HFF-Myc (cell line): ENCODE measurements at places on chromosomes 7 and 10.
A peak's percentile ranks its signal among the peaks of the same experiment; 100 is the strongest.

GRCh38 chr10:104334965-104335650 lies 3.2 kb downstream of the ITPRIP start:
- DNase-seq, result no peak

GRCh38 chr10:97059006-97059871 lies 126.5 kb downstream of the SLIT1 start:
- no peak for DNase-seq

DNA sequence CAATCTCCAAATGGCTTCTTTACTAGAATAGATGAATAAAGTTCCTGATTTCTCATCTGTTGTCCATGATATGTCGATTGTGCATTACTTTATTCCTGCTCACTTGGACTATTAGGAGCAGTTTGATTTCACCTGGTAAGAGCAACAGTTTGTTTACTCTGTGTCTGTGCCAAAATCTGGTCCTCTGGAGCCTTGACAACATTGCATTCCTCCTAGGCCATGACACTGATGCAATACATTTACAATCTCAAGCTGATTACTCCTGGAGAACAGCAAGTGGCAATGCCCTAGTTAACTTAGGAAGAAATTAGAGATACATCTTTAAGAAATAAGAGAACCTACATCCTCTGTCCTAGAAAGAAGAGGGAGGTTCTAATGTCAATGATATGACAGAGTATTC lies 71.8 kb downstream of the SGCE start:
- no peak for DNase-seq

- DNase-seq, result no peak
Measured at GRCh38 chr7:38878694-38879457, 30.1 kb downstream of the VPS41 start.

- DNase-seq, result no peak
Measured at GRCh38 chr10:114584419-114584818, 73.7 kb downstream of the ABLIM1 start.

GRCh38 chr10:1939016-1939415 lies 201.7 kb upstream of the ADARB2 start:
- no peak for DNase-seq

DNA sequence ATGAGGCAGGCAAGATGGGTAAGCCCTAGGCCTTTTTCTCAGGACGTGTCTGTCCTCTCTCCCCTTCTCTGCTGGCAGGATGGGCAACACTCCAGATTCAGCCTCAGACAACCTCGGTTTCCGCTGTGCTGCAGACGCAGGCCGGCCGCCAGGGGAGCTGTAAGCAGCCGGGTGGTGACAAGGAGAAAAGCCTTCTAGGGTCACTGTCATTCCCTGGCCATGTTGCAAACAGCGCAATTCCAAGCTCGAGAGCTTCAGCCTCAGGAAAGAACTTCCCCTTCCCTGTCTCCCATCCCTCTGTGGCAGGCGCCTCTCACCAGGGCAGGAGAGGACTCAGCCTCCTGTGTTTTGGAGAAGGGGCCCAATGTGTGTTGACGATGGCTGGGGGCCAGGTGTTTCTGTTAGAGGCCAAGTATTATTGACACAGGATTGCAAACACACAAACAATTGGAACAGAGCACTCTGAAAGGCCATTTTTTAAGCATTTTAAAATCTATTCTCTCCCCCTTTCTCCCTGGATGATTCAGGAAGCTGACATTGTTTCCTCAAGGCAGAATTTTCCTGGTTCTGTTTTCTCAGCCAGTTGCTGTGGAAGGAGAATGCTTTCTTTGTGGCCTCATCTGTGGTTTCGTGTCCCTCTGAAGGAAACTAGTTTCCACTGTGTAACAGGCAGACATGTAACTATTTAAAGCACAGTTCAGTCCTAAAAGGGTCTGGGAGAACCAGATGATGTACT lies 13.1 kb downstream of the PHKG1 start:
- DNase-seq, result peak; percentile 56

DNA sequence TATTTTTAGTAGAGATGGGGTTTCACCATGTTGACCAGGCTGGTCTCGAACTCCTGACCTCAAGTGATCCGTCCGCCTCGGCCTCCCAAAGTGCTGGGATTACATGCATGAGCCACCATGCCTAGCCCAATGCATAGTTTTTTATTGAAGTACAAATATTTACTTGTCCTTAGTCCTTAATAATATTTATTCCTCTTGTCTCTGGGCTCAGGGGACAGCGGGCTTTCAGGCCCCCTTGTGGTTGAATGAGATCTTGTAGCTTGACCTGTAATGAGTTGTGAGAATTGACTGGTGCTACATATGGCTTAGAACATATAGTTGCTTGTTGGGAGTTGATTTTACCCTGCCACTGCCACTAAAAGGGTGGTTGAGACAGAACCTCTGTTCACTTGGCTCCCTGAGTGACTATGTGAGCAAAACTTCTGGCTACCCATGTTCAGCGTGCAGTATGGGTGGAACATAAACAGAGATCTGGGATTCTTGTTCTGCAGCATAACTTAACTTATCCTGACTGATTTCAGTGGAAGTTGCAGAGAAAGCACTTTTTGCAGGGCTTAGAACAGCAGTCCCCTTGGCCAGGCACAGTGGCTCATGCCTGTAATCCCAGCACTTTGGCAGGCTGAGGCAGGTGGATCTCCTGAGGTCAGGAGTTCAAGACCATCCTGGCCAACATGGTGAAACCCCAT lies 14.9 kb downstream of the CCL26 start:
- no peak for DNase-seq

DNA sequence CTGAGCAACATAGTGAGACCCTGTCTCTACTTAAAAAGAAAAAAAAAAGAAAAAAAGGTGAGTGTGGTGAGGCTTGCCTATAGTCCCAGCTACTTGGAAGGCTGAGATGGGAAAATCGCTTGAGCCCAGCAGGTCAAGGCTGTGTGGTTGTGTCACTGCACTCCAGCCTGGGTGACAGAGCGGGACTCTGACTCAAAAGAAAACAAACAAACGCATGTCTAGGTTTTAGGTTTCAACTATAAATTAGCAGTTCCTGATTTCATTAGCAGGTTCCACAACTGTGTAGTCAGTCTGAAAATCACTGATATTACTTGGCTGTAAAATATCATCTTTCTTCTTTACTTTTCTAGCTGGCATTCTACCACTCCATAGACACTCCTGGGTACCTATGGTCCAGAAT lies 155.7 kb upstream of the HGF start:
- no peak for DNase-seq

DNA sequence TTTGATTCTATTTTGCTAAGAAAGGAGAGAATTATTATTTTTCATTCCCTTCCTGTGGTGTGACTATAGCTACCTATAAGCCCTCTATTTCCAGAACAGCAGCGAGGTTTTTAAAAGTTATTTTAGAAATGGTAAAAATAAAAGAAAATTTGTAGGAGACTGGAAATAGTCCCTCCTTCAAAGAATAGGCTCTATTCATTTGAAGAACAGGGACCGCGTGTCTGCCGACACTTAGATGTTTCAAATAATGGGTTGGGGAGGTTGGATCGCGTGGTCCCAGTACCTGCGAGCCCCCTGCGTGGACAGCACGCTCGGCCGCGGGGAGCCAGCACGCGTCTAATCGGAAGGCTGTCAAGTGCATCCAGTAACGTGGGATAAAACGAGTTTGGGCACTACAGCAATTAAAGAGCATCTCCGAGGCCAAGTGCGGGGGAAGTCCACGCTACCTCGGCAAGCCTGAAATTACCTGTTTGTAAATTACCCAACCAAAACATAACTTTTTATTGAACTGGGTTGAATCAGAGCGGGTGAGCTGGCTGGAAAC lies 1.0 kb downstream of the CACNA2D1 start:
- no peak for DNase-seq

DNA sequence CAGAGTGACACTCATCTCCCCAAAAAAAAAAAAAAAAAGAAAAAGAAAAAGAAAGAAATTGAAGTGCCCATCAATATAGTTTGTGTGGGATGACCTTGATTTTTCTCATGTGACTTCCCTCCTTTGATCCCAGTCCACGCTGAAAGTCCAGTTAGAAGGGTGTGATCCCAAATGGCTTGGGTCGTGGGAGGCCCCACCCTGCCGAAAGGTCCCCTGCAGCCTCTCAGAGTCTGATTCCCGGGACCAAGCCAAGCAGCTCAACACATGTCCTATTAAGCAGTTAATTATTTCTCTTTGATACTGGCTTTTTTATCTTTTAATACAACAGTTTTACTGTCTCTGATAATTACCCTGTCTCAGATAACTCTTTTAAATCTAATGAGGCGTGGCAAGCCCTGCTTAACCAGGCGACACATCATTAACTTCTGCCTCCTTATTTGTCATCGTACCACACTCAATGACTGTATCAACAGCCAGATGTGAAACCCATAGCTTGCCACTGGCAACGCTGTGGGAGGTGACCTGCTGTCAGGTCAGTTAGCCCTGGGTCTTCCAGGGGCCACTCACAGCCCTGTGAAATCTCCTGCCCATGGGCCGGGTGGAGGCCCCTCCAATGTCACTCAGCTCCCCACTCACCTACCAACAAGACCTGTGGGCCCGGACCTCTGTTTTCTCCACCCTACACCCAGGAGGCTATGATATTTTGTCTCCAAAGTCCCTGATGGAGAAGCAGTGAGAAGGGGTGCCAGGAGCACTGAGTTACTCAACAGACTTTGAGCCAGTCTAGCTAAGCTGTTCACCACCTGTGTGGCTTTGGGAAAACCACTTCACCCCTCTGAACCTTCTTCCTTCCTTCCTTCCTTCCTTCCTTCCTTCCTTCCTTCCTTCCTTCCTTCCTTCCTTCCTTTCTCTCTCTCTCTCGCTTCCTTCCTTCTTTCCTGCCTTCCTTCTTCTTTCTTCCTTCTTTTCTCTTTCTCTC lies 110.0 kb upstream of the SFMBT2 start:
- DNase-seq, result no peak

- DNase-seq, result no peak
Measured at GRCh38 chr7:30530373-30530772, 25.7 kb upstream of the GGCT start.
